T-cell (primary cell): ENCODE measurements at places on chromosomes 16 and 17.

DNA sequence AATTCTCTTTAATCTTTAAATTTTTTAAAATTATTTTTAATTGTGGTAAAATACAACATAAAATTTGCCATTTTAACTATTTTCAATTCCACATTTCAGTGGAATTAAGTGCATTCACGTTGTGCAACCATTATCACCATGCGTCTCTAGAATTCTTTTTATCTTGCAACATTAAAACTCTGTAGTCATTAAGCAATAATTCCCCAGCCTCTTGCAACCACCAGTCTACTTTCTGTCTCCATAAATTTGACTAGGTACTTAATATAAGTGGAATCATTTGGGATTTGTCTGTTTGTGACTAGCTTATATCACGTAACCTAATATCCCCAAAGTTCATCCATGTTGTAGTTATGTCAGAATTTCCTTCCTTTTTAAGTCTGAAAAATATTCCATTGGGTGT is 79.1 kb downstream of the TAOK1 start:
- no peak for DNase-seq

DNA sequence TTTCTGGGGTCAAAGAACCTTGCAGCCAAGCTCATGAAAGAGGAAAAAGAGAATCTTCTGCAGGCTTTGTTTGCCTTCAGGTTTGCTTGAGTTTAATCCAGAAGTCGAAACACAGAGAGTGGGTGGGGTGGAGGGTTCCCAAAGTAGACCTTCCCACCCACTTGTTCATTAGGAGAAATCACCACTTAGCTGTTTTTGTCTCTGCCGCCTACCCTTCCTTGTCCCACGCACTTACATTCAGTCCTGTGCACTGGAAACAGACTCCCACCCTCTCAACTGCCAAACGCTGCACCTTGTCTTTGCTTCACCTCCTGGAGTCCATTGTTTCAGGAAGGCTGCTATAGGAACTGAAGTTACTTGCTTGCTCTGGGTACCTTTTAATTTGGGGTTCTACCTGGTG is 38.6 kb upstream of the RBFOX1 start:
- no peak for DNase-seq

DNA sequence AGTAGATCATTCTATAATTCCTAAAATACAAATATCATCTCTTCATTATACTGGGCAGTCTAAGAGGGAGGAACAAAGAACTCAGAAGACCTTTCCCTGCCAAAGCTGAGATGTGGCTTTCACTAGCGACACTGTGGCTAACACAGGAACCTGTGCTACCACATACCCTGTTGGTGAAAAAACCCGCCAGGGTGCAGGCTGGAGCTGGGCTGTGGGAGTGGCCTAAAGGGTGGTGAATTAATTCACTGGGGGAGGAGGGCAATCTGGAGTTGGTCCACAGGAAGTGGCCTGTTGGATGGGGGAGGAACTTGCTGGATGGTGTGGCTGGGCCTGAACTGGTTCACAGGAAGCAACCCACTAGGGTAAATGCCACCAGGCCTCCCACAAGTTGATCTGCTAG is 7.4 kb downstream of the ZNF594 start:
- peak; percentile 11 for DNase-seq

DNA sequence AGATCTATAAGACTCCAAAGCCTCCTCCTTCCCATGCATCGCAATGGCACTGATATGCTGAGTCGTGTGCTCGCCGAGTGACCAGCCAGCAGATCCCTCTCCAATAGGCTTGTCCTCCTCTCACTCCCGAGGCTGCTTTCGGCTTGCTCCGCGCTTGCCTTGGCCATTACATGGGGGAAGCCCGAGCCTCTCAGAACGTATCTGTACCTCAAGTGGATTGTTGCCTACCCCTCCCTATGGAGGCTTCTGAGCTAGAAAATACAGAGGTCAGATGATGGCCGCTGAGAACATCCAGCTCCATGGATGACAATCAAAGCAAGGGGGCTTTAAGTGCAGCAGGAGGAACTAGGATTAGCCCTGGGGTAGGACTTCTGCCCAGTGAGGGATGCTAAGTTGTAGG is 7.7 kb upstream of the NLRP1 start:
- no peak for DNase-seq

- no peak for DNase-seq
These were observed 53.0 kb upstream of the MNT start for GRCh38 chr17:2453866-2454265.

GRCh38 chr17:41885733-41886132 is 20.5 kb upstream of the KLHL11 start:
- no peak for DNase-seq

DNA sequence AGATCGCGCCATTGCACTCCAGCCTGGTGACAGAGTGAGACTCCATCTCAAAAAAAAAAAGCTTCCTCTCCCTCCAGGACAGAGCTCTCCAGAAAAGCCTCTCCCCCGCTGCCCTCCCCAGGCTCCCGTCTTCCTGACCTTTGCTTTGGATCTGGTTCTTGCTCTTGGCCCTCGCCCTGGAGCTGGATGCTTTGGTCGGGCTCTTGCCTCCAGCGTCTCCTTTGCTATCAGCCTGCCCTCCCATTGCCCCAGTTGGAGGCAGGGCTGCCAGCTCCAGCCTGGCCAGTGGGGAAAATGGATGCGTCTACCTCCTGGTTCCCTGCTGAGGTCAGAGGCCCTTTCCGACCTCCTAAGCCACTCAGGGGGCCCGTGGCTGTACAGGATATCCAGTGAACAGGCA is 35.9 kb downstream of the TRARG1 start:
- DNase-seq: no peak

DNA sequence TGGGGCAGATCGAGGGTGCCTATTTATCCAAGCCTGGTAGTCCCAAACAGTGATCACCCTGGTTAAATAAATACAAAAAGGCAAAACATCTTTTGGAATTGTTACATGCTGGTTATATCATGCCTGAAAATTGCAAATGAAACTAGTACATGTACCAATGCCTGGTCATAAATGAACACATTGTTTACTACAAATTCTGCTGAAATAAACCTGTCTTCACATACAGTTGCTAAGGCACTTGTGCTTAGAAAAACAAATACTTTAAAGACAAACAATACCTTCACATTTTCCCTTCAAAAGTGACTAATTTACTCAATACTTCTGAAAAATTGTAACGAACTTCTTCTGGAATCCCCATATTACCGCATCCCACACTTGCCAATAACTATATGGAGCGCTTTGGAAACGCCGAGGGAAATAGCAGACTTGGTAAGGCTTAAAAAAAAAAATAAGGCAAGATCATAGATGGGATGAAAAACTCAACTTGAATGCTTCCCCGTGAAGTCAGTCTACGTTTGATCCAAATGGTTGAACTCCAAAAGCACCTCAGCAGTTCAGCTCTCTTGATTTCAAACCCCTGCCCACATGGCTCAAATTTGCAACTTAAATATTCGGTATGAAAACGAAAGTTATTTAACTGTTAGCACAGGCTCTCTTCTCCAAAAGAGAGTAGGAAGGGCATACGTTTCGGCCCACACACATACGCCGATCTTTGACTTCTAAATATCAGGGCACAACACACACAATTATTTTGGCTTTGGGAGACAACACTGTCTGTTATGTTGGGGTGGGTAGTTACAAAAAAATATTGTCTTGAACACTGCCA is 264.5 kb downstream of the NTN1 start:
- DNase-seq: no peak

GRCh38 chr16:53089434-53090285 is 34.9 kb downstream of the CHD9 start:
- no peak for DNase-seq

DNA sequence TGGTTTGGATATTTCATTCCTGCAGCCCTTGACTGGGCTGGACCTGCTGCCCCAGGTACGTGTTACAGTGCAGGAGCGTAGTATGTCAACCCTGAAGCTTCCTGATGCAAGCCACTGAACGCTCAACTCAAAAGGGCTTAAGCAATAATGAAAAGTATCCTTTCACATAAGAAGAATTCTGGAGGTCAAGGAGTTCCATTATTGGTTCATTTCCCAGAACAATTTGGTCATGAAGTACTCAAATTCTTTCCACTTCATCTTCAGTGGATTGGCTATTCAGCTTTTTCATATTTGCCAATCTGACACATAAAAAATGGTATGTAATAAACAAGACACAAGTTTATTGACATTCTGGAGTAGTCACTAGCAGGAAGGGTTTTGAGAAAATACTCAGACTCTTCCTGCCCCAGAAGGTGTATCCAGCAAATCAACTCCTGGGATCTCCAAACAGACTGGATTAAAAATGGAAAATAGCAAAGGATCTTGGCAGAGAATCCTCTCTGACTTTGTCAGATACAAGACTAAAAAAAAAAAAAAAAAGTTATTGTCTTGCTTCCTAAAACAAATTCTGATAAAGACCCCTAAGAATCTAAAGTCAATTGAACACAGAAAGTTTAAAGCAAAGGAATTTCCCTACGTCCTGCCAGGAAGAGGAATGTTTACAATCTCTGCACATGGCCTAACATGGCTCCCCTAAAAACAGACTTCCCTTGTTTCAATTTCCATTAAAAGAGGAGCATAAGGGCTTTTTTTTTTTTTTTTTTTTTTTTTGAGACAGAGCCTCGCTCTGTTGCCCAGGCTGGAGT is 37.5 kb upstream of the WSB1 start:
- DNase-seq: no peak

- no peak for DNase-seq
These were observed 99.8 kb upstream of the FOXF1 start for GRCh38 chr16:86410529-86410928.

GRCh38 chr17:78343187-78343542 is 16.7 kb downstream of the SOCS3 start:
- no peak for DNase-seq

GRCh38 chr17:7252176-7253043 is at the start of gene ELP5:
TSS of gene ELP5 (plus strand) at chr17:7252215. CDS start at chr17:7252551, 336 bp downstream.
- peak; percentile 83 for DNase-seq

GRCh38 chr17:7146115-7146514 is 31.5 kb upstream of the ASGR2 start:
- no peak for DNase-seq

DNA sequence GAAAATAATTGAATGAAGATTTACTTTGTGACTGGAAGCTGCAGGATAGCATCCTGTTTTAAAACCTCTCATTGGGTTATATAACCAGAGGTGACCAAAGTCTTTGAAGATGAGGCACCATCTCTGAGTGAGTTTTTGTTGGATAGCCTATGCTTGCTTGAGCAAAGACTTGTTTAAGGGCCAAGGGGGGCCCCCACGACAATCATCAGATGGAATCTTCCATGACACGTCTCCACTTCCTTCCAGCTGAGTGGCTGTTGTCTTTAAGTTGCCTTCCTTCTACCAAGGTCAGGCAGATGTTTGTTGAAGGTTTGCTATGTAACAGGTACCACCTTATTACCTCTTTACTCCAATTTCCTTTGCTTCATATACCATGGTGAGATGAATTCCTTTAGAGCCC is 188.8 kb downstream of the PRKCA start:
- DNase-seq: no peak

DNA sequence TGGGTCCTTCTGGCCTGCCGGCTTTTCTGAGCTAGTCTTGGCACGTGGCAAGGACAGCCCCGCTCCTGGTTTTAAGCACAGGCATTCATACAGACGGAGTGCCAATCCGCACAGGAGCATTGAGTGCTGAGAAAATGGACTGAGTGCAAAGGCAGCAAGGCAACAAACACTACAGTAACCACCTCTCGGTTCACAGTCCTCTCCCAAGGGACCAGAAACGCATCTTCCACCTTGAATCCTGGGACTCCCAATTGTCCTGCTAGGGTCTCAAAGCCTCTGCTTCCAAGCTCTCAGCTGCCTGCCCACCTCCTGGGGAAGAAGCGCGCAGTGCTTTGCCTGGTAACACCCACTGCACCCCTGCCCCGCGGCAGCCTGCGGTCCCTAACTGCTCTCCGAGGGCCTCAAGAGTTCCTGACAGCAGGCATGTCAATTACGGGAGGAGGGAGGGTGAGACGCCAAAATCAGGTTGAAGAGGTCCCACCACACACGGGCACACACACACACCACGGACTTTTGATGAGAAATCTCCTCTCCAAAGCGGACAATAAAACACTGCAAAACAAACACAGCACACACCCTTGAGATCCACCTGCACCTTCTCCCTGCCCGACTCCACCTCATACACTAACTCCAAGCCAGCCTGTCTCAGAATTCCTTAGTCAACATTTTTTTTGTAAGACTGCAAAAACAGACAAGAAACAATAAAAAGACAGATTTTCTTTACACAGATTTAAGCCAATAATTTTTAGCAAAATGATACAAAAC is 15.0 kb downstream of the SLC16A3 start:
- DNase-seq: no peak

GRCh38 chr16:5756969-5757368 is 659.4 kb upstream of the EEF2KMT start:
- DNase-seq: no peak

- DNase-seq: no peak
These were observed 9.1 kb upstream of the SOST start for GRCh38 chr17:43767713-43768059.

- no peak for DNase-seq
These were observed 49.7 kb downstream of the RNF112 start for GRCh38 chr17:19460700-19461099.

DNA sequence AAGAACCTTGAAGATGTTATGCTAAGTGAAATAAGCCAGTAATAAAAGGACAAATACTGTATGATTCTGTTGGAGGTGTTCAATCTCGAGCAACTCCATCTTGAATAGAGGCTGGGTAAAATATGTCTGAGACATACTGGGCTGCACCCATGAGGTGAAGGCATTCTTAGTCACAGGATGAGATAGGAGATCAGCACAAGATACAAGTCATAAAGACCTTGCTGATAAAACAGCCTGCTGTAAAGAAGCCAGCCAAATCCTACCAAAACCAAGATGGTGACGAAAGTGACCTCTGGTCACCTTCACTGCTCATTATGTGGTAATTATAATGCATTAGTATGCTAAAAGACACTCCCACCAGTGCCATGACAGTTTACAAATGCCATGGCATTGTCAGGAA is 98.1 kb downstream of the RGS9 start:
- no peak for DNase-seq

DNA sequence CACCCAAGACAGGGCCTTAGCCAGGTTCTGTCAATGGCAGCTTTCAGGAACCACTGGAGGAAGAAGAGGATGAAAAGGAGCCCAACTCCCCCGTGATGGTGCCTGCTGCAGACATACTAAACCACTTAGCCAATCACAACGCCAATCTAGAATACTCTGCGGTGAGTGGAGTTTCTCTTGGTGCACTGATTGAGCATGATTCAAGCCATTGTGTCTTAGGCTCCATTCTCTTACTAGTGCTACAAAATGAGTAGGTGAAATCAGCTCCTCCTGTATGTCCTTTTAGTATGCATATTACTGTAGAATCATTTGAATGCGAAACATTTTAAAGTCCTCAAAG is 1.4 kb downstream of the SETD6 start:
- DNase-seq: no peak

- DNase-seq: no peak
These were observed 9.4 kb upstream of the MEOX1 start for GRCh38 chr17:43671031-43671692.

GRCh38 chr16:78900044-78900811 is 700.3 kb downstream of the MAF start:
- no peak for DNase-seq
